CD4-positive, alpha-beta T cell (primary cell): ENCODE measurements at places on chromosomes 11 and 22.

- no peak for DNase-seq
Observed at GRCh38 chr11:16924826-16925560, 89.2 kb downstream of the PLEKHA7 start.

DNA sequence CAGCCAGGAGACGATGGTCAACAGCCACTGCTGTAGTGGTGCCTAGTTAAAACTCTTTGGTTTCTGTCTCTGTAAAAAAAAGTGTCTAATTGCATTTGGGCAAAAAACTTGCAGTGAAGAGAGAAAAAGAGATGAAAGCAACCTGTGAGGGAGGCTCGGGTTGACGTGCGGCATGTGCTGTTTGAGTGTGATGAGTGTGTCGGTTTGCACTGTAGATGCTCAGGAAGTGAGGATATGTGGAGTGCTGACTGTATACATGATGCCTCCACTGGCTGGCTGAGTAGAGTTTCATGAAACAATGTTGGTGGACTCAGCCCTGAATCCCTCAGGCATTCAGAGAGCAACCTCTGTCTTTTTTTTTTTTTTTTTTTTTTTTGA lies 4.3 kb upstream of the DGCR6L start:
- DNase-seq = peak; percentile 64

- DNase-seq = no peak
Observed at GRCh38 chr11:113345978-113346377, 31.6 kb downstream of the TTC12 start.

- no peak for DNase-seq
Observed at GRCh38 chr11:92687724-92688123, 281.7 kb upstream of the MTNR1B start.

- DNase-seq = no peak
Observed at GRCh38 chr22:48534395-48534958, 1293.2 kb downstream of the BRD1 start.

DNA sequence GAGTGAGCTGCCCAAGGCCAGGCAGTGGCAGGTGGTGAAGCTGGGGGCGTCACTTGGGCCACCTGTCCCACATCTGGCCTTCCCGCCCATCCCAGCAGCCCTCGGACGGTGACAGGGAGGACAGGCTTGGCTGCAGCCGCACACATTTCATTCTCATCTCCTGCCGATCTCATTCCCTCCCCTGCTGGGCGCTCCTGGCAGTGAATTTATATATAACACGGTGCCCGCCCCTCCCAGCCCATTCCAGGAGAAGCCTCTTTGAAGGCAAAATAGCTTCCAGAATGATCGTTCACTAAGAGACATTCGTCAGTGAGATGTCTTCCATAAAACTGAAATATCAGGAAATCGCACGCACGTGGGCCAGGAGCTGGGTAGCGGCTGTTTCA lies 861.3 kb downstream of the TBC1D22A start:
- no peak for DNase-seq
